MM.1S (cell line): ENCODE measurements at places on chromosomes 16 and 17.

DNA sequence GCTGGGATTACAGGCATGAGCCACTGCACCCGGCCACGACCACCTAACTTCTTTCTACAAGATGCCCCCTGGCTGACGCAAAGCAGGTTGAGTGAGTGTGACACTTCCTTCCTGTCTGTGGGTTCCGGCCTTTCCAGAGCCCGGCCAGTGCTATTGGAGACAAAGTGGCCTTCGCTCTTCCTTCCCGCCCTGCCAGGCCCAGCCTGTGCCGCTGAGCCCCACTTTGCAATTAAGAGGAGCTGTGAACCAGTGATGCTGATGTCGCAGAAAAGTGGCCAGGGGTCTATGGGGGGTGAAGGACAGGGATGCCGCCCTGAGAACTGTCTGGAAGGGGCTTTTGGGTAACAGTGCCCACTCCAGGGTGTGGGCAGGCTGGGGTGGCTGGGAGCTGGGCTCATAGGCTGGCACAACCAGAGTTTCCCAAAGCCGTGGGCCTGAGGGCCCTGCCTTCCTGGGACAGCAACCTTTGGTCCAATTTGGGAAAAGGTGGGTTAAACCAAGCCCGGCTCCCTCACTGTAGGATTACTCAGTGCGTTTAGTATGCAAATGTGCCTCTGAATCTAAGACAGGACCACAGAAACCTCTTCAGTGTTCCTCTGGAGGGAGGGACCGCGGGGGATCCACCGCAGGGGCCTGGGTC, 174.9 kb downstream of the SEC14L1 start:
- H3K4me3 ChIP-seq = no peak overlapping the region
- H3K27me3 ChIP-seq = no peaks in the 10 kb centered on the region
- no peaks in the 10 kb centered on the region for H3K36me3 ChIP-seq
- no peak overlapping the region for H3K27ac ChIP-seq

DNA sequence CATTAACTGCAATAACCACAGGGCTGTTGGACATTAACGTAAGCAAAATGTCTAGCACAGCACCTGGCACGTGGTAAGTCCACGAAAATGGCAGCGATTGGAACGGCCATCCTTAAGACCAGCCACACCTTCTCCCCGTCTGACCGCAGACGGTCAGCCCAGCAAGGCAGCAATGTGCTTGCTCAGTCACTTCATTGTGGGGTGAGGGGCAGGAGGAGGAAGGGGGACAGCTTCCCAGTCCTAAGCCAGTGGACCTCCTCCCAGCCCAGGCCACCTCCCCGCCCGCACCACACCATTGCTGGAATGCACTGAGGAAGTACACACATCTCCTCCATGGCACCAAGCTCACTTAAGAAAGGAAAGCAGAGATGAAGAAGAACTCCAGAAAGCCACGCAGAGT, 8.6 kb upstream of the MYLK3 start:
- no peaks in the 10 kb centered on the region for H3K36me3 ChIP-seq
- no peak overlapping the region for H3K4me3 ChIP-seq
- H3K27me3 ChIP-seq = no peaks in the 10 kb centered on the region
- DNase-seq = no peak
- H3K4me1 ChIP-seq = no peaks in the 10 kb centered on the region
- H3K27ac ChIP-seq = no peak overlapping the region

DNA sequence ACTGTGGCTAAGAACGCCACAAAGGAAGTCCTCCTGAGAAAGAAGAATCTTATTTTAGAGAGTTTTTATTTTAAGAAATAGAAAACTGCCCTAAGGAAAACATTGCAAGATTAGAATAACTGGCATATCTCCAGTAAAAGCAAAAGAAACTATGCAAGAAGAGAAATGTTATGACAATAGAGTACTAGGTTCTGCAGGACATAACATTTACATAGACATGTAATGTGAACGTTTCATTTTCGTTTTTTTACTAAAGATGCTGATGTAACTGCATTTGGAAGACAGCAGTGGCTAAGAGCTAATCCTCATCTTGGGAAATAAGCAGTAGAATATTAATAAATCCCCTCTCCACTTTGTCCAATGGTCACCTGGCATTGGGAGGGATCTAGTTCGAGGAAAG, 7.8 kb upstream of the ASGR2 start:
- H3K4me3 ChIP-seq = peak overlapping the region; percentile 37; the same call in 1 of the 2 replicates
- H3K4me1 ChIP-seq = no peaks in the 10 kb centered on the region
- H3K27ac ChIP-seq = no peak overlapping the region
- DNase-seq = peak; percentile 33
- H3K27me3 ChIP-seq = peaks cover 24% of the 10 kb centered on the region

DNA sequence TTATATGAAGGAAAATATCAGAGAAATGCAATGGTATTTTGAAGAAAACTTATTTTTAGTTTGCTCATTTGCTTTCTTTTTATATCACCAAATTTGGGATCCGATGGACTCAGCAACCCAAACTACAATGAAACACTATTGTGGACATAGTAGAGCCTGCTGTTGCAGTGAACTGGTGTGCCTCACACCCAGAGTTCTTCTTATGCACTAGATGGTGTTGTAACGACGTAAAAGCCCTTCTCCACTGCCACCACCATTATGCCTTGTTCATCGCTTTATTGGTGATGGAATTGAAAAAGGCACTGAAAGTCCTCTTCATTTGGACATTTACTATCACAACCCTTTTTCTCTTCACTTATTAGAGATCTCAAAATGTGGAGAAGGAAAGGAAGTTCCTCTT, 381.3 kb downstream of the CDH8 start:
- no peak for DNase-seq
- H3K27me3 ChIP-seq = no peaks in the 10 kb centered on the region
- no peaks in the 10 kb centered on the region for H3K36me3 ChIP-seq
- no peaks in the 10 kb centered on the region for H3K4me1 ChIP-seq
- no peak overlapping the region for H3K4me3 ChIP-seq
- no peak overlapping the region for H3K27ac ChIP-seq

DNA sequence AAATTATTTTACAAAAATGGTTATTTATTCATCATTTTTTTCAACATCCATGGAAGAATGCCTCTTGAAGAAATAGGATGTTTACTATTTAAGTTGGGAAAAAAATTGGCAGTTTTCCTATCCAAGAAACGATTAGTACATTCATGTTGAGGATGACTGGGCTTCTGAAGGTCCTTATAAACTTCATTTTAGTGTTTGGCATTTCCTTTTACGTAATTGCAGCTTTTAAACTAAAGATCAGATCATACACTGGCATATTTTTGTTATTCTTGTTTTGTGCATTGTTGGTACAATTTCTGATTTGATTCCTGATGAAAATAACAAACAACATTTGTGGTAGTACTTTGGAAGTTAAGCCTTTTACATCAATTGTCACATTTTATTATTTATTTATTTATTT, 11.5 kb downstream of the KCNJ16 start:
- H3K27ac ChIP-seq = no peak overlapping the region
- no peak overlapping the region for H3K4me3 ChIP-seq
- no peaks in the 10 kb centered on the region for H3K4me1 ChIP-seq
- no peak for DNase-seq
- H3K27me3 ChIP-seq = no peaks in the 10 kb centered on the region
- H3K36me3 ChIP-seq = no peaks in the 10 kb centered on the region

DNA sequence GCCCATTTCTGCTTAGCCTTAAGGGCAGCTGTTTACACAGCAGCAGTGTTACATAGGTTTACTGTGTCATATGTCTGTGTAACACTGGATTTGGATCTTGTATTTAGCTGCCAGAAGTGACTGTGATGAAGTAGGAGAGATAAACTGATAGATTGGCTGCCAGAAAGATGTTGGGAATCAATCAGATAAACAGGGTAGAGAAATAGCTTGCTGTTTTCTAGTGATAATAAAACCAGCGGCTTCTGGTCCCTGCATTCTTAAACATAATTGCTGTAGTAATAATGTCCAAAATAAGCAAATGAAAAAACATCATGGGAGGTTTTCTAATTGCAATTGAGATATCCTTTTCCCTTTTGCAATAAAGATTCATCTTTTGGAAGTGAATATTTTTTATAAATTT, 68.7 kb downstream of the AATF start:
- H3K27me3 ChIP-seq = no peaks in the 10 kb centered on the region
- H3K27ac ChIP-seq = no peak overlapping the region
- H3K36me3 ChIP-seq = no peaks in the 10 kb centered on the region; the same call in 1 of the 2 replicates
- no peaks in the 10 kb centered on the region for H3K4me1 ChIP-seq
- DNase-seq = no peak
- H3K4me3 ChIP-seq = no peak overlapping the region

DNA sequence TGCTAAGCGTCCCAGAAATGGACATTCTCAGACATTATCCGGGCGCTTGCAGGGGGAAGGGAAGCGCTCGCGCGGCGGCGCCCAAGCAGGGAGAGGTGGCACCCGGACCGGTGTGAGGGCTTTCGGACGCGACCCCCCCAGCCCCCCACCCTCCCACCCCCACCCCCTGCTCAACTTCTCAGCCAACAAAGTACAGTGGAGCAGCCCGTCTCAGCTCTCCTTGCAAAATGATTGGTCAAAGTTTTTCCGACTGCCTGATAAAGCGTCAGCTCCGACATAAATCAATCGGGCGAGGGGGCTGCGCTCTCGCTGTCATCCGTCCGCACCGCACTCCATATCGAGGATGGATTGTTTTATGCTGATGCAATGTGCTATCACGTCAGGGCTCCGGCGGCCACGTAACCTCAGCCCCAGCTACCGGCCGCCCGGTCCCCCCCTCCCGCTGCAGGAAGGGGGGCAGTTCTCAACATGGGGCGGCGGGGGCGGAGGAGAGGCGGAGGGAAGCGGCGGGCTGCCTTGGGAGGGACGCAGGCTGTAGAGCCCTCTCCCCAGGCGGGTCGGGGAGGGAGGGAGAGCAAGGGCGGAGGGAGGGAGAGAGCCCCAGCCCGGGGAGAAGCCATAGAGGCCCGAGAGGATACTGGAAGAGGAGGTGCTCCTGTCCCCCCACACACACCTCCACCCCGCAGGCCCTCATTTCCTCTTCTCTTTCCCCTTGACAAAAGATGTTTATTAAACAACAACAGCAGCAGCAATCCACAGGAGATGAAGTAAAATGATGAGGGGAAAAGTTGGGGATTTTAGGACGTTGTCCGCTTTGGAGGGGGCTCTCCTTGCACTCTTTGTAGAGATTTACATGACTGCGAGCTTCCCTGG, at the start of gene HOXB9:
Gene HOXB9 (minus strand): TSS at position 114 of the 873 bp plus-strand sequence. CDS start 89 bp downstream, at position 25.
- peak within 1 kb of the TSS; percentile 52 for H3K4me3 ChIP-seq
- H3K36me3 ChIP-seq = no peaks in the 10 kb centered on the region
- H3K4me1 ChIP-seq = no peaks in the 10 kb centered on the region
- H3K27me3 ChIP-seq = peaks cover 88% of the 10 kb centered on the region

DNA sequence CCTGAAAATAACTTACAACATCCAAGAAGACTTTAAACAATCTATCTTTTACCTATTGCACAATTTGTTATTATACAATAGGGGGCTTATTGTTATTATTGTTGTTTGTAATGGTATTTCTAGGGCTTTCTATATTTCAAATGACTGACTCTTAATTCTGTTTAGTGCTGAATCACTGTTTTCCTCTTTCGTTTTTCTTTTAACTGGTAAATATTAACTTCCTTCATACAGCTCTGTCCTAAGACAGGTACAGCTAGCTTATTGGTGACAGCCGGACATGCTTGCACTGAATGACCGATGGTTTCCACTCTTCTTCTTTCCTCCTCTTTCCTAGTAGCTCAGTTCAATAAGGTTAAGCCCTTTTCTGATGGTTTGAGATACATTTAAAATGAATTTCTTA, 11.6 kb downstream of the KRTAP9-7 start:
- no peaks in the 10 kb centered on the region for H3K4me1 ChIP-seq
- DNase-seq = no peak
- H3K4me3 ChIP-seq = no peak overlapping the region
- no peak overlapping the region for H3K27ac ChIP-seq

DNA sequence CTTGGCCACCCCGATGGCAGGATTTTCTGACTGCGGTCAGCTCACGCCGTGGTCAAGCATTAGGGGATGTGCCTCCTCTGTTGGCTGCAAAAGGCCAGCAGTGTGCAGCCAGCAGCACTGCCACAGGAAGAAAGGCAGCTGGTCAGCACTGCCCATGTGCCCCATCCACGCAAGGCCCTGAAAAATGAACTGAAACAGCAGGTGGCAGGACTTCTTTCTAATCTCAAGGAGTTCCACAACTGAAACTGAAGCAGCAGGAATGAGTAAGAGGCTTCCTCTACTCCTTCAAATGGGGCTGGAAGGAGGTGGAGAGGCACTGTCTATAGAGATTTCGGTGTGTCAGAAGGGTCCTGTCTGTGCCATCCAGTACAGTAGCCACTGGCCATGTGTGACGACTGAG, 3.2 kb downstream of the ZNF500 start:
- no peaks in the 10 kb centered on the region for H3K27me3 ChIP-seq
- no peak overlapping the region for H3K27ac ChIP-seq
- no peak overlapping the region for H3K4me3 ChIP-seq
- H3K36me3 ChIP-seq = no peaks in the 10 kb centered on the region
- peaks cover 10% of the 10 kb centered on the region; the same call in 1 of the 2 replicates for H3K4me1 ChIP-seq
- DNase-seq = no peak

DNA sequence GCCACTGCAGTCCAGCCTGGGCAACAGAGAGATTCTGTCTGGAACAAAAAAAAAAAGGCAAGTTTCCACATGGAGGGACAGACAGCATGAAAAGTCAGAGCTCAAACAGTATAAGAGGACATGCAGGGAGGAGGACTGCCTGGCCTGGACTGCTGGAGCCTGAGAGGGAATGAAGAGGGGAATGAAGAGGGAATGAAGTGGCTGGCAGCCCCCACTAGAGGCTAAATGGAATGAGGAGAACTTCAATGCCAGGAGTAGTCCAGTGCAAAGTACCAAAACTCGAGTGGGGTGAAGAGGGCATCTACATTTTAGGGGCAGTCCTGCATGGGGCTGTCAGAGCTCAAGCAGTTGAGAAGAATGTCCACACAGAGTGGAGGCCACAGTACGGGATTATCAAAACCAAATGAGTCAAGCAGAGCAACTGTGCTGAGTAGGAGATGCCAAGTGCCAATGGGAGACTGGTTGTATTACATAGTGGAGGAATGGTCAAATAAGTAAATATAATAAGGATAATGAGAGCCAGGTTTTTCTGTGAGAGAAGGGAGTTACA, 22.9 kb downstream of the IKZF3 start:
- no peak overlapping the region for H3K27ac ChIP-seq
- no peak for DNase-seq
- H3K4me3 ChIP-seq = no peak overlapping the region
- peaks cover 25% of the 10 kb centered on the region for H3K4me1 ChIP-seq
- H3K36me3 ChIP-seq = peaks cover 13% of the 10 kb centered on the region

DNA sequence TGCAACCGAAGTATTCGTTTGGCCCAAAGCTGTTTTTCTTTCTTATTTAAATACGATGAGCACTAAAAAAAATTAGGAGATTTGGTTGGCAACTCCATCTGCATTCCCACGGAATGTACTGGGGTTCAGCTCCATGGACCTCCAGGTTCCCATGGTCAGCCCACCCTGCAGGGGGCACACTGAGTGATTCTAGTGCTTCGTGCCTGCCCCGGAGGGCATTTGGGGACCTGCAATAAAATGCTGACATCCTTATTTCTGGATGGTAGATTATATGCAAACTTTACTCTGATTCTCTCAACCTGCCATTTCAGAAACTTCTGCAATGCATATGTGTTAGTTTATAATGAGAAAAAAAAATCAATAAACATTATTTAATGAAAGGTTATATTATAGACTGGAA, 339.4 kb downstream of the XYLT1 start:
- peaks cover 27% of the 10 kb centered on the region for H3K36me3 ChIP-seq
- DNase-seq = no peak
- H3K27ac ChIP-seq = no peak overlapping the region
- no peaks in the 10 kb centered on the region for H3K27me3 ChIP-seq
